GF-D8 (cell line): ENCODE measurements at places on chromosomes 2 and 18.

- no peak for DNase-seq
These were observed 21.3 kb upstream of the CDC42EP3 start for GRCh38 chr2:37692711-37693110.

- DNase-seq = no peak
These were observed 38.0 kb downstream of the TSHZ1 start for GRCh38 chr18:75248426-75249174.

DNA sequence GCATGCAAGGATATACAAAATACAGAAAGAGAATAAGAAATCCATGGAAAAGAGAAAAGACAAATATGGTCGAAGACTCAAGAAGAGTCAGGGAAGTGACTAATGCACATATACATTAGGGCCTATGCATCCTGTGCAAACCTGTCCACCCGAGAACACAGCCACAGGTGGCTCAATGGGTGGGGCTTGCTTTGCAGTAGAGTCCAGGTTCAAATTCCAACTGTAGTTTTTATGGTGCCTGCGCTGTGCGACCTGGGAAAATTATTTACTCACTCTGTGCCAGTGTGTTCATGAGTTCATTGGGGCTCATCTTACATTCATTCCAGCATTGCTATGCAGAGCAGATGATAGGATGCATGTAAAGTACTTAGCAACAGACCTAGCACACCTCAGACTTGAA, 244.7 kb downstream of the CTNNA2 start:
- no peak for DNase-seq

DNA sequence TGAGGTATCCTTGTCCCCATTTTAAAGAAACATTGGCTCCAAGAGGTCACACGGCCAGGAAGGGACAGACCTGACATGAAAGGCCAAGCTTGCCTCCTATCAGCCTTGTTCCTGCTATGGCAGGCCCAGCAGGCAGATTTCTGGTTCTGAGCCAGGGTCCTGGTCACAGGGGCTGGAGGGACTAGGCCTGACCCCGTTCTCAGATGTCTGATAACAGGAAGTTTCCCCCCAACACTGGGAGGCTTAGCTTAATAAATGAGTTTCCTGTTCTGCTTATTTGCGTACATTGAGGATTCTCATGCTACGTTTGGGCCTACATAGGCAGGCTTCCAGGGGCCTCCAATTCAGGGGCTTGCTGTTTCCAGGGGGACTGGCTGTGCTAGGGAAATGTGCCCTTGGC, 107.8 kb upstream of the LTBP1 start:
- DNase-seq = no peak

- DNase-seq = no peak
These were observed 33.6 kb downstream of the SRBD1 start for GRCh38 chr2:45577441-45577840.

DNA sequence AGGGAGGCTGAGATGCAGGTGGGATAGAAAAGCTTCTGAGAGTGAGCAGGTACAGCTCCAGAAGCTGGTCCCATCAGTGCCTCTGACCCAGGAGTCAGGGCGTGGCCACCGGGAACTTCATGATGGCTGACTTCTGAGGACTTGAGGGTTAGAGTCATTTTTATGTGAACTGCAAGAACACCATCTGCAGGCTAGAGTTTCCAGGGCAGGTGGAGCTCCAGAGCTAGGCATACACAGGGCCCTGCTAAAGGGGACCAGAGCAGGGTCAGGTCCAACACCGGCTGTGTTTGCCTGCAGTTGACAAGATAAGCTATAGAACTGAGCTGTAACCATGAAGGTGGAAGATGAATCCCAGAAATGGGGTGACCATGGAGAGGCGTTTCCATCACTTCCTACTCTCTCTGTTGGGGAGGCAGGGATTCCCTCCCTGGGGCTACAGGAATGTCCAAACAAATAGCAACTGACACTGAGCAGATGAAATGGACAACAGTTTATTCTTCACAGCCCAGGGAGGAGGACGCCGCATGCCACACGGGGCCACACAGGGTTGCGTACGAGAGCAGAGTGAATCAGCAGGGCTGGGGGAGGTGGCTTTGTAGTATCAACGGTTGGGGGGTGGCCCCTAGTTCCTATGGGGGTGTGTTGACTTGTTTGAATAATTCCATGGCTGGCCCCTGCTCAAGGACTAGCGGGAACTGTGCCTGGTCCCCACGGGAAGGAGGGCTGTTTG, 77.6 kb upstream of the ZNF516 start:
- peak; percentile 28 for DNase-seq

- no peak for DNase-seq
These were observed 525.2 kb downstream of the TNS1 start for GRCh38 chr2:217477583-217477982.

DNA sequence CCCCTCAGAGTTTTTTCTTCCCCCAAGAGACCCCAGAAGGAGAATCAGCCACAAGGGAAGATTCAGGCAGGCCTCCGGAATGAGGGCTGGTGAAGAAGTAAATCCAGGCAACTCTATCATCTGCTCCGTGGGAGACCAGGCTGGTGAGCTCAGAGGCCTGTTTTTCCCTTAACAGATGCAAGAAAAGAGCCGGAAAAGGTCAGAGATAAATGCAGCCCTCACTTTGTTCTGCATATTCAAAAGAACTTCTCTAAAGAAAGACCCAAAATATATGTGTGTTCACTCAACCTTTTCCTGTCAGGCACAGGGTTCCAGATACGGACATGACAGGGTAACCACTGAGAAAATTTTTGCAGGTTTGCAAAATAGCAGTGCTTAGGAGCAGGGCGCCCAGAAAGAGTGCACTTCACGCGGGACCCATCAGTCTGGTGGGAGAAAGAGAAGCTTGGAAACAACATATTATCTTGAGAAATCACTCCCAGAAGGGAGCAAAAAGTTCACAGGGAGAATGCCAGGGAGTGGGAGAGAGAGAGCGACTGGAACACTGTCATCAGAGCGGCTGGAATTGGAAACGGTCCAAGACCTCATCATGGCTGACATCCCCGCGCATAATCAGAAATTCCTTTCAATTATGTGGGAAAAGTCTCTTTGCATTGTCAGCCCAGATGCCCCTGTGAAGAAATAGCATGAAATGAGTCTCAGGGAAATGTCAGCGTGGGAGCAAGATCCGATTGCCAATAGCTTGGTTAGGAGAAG, 244.8 kb upstream of the SLC14A2 start:
- DNase-seq = no peak

DNA sequence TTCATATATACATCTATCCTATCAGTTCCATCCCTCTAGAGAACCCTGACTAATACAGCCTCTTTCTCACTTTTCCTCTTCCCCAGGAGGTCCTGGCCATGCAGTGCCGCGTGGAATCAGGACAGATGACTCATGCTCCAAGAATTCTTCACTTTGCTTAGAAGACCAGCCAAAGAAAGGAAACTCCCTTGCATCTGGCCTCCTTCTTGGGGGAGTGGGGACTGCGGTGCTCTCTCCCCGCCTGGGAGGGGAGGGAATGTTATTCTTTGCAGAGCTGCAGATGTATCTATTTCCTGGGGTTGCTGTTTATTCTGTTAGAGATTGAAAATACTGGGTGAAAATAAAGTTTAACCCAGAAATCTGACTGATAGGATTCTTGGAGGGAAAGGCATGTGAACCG, 111.5 kb upstream of the SH3BP4 start:
- DNase-seq = no peak

DNA sequence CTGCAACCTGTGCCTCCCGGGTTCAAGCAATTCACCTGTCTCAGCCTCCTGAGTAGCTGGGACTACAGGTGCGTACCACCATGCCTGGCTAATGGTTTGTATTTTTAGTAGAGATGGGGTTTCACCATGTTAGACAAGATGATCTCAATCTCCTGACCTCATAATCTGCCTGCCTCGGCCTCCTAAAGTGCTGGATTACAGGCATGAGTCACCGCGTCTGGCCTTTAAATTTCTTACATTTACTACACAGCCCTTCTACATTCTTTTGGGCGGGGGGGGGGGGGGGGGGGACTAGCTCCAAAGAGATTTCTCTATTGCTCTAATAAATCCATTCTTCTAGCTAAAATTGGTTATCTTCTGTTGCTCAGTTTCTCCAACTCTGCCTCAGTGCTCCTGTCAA, 964.9 kb upstream of the ACVR2A start:
- no peak for DNase-seq

GRCh38 chr2:113192459-113193100, 18.8 kb downstream of the PSD4 start:
- DNase-seq = no peak
